ENCODE measurements at places on chromosomes 5 and 9. TPM values are rescaled to one million over a fixed set of nuclear protein-coding genes. Genes with fewer than 3 reads are reported as not detected.

DNA sequence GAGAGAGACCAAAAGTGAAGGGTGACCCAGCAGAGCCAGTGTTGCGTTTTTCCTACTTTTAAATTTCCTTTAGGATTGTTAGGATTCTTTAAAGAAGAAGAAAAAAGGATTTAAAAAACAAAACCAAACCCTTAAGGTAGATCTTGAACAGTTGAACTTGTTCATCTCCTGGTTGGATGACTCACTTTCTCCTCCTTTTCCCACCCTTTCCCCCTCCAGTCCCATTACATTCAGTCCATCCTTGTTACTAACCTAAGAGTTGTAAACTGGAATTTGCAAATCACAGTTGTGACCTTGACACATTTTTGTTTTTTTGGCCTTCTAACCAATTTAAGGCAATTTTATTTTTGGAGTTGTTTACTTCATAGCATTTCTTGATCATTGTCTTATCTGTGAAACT, 289.2 kb downstream of the ARHGAP26 start:
- no peak overlapping the region for H3K4me3 ChIP-seq
- H3K4me1 ChIP-seq = peaks cover 62% of the 10 kb centered on the region
- no peak overlapping the region for H3K27ac ChIP-seq
- H3K36me3 ChIP-seq = no peaks in the 10 kb centered on the region
- no peak for DNase-seq

- H3K27ac ChIP-seq = peak overlapping the region; percentile 89
- no peak overlapping the region for H3K4me3 ChIP-seq
- peaks cover 3% of the 10 kb centered on the region for H3K27me3 ChIP-seq
- H3K4me1 ChIP-seq = peaks cover 45% of the 10 kb centered on the region
- no peaks in the 10 kb centered on the region for H3K36me3 ChIP-seq
Observed at GRCh38 chr5:136104306-136104965, 28.2 kb upstream of the SMAD5 start.

GRCh38 chr9:16515207-16515606, 355.3 kb downstream of the BNC2 start:
- H3K27me3 ChIP-seq = no peaks in the 10 kb centered on the region
- DNase-seq = no peak
- no peaks in the 10 kb centered on the region for H3K36me3 ChIP-seq
- peak overlapping the region; percentile 42 for H3K4me3 ChIP-seq
- peaks cover 49% of the 10 kb centered on the region for H3K4me1 ChIP-seq
- H3K27ac ChIP-seq = peak overlapping the region; percentile 91

SPATA6L gene
- 5.5 TPM for total RNA-seq

TTF1 gene
- total RNA-seq = 15.6 TPM

RORB gene
- total RNA-seq = 0.43 TPM

- H3K27me3 ChIP-seq = no peaks in the 10 kb centered on the region
- peaks cover 22% of the 10 kb centered on the region for H3K36me3 ChIP-seq
- no peak overlapping the region for H3K27ac ChIP-seq
Observed at GRCh38 chr5:179870403-179870903, 11.8 kb upstream of the MRNIP start.

DNA sequence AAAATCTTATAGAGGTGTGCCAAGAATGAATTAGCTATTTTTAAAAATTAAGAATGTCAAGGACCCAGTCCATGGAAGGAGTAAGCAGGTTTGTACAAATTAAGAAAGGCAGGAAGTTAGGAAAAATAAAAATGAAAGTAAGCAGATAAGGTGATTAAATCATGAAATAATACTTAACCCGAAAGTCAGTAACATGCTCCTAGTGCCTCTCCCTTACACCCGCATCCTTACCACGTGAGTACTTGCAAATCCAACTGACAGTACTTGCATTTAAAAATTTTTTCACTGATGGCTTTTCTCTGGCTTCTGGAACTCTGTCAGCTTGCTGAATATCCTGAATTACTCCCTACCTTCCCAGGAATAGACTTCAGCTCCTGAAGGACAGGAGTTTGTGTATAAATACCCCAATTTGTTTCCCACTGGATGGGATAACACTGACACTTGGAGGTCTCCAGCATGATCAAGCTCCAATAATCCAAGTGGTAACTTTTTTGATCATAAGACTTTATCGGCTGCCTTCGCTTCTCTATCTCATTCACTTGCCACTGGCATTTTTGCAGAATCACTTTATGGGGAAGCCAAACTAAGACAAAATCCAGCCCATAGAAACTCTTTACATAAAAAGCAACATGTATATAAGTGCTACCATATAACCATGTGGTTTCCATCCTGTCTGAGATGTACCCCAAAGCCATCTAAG, 41.6 kb upstream of the RICTOR start:
- H3K36me3 ChIP-seq = no peaks in the 10 kb centered on the region
- DNase-seq = no peak
- no peak overlapping the region for H3K4me3 ChIP-seq

- no peak for DNase-seq
- peaks cover 64% of the 10 kb centered on the region for H3K4me1 ChIP-seq
- peak overlapping the region; percentile 92 for H3K27ac ChIP-seq
- no peaks in the 10 kb centered on the region for H3K27me3 ChIP-seq
- peaks cover 16% of the 10 kb centered on the region for H3K36me3 ChIP-seq
Observed at GRCh38 chr5:68455216-68455615, 239.7 kb downstream of the PIK3R1 start.

- no peak overlapping the region for H3K4me3 ChIP-seq
- H3K4me1 ChIP-seq = no peaks in the 10 kb centered on the region
Observed at GRCh38 chr5:14341571-14342230, 198.6 kb downstream of the TRIO start.

DNA sequence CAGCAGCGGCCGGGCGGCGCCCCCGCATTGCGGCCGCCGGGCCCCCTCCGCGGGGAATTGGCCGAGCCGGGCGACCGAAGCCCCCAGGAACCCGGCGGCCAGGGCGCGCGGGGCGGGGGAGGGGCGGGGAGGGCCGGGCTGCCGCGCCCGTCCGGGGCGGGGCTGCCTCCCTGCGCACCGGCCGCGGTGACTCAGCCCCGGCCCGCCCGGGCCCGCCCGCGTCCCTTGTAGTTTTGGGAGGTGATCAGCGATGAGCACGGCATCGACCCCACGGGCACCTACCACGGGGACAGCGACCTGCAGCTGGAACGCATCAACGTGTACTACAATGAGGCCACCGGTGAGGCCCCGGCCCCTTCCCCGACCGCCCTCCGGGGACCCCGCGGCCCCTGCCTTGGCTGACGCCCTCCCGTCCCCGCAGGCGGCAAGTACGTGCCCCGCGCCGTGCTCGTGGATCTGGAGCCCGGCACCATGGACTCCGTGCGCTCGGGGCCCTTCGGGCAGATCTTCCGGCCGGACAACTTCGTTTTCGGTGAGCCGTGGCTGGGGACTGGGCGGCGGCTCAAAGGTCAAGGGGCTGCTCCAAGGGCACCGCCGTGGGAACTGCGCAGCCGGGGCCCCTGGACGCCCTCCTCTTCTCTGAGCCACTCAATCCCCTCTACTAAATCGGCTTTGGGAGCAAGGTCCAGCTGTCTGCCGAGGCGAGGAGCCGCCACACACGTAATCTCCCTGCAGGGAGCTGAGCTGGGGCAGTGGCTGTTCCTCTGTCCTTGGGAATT, 592 bp downstream of the TUBB4B start:
- no peaks in the 10 kb centered on the region for H3K27me3 ChIP-seq
- no peak for DNase-seq
- peaks cover 12% of the 10 kb centered on the region for H3K36me3 ChIP-seq
- H3K4me1 ChIP-seq = peaks cover 24% of the 10 kb centered on the region
- peak overlapping the region; percentile 73 for H3K27ac ChIP-seq
- peak overlapping the region; percentile 89 for H3K4me3 ChIP-seq

GRCh38 chr9:128494108-128494745, 10.3 kb upstream of the GLE1 start:
- DNase-seq = no peak
- H3K27me3 ChIP-seq = no peaks in the 10 kb centered on the region
- H3K4me1 ChIP-seq = no peaks in the 10 kb centered on the region
- no peak overlapping the region for H3K4me3 ChIP-seq
- peaks cover 19% of the 10 kb centered on the region for H3K36me3 ChIP-seq

DNA sequence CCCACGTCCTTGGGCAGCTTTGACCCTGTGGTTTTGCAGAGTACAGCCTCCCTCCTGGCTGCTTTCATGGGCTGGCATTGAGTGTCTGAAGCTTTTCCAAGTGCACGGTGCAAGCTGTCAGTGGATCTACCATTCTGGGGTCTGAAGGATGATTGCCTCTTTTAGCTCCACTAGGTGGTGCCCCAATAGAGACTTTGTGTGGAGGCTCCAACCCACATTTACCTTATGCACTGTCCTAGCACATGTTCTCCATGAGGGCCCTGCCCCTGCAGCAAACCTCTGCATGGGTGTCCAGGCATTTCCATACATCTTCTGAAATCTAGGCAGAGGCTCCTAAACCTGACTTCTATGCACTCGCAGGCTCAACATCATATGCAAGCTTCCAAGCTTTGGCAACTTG, 644.2 kb upstream of the CDH9 start:
- peaks cover 11% of the 10 kb centered on the region for H3K36me3 ChIP-seq
- DNase-seq = no peak
- H3K27ac ChIP-seq = no peak overlapping the region
- no peak overlapping the region for H3K4me3 ChIP-seq

- DNase-seq = no peak
- H3K4me1 ChIP-seq = peaks cover 41% of the 10 kb centered on the region
- no peak overlapping the region for H3K4me3 ChIP-seq
- H3K36me3 ChIP-seq = no peaks in the 10 kb centered on the region
Observed at GRCh38 chr5:40226906-40227305, 452.8 kb upstream of the PTGER4 start.

DNA sequence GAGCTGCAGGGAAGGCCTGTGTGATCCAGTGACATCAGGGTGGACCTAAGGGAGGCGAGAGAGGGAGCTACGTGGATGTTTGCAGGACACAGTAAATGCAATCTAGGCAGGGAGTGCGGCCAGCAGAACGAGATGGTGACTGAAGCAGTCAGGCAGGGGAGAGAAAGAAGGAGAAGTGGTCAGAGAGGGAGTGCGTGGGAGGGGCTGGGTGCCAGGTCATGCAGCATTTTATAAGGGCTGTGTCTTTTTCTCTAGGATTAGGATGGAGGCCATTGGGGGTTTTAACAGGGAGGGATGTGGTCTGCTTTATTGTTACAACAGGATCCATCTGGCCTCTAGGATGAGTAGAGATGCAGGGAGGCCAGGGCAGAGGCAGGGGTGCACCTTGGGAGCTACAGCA, 80.4 kb downstream of the DCP2 start:
- peaks cover 8% of the 10 kb centered on the region for H3K36me3 ChIP-seq
- peaks cover 2% of the 10 kb centered on the region for H3K27me3 ChIP-seq
- H3K4me1 ChIP-seq = peaks cover 39% of the 10 kb centered on the region
- H3K4me3 ChIP-seq = no peak overlapping the region

DNA sequence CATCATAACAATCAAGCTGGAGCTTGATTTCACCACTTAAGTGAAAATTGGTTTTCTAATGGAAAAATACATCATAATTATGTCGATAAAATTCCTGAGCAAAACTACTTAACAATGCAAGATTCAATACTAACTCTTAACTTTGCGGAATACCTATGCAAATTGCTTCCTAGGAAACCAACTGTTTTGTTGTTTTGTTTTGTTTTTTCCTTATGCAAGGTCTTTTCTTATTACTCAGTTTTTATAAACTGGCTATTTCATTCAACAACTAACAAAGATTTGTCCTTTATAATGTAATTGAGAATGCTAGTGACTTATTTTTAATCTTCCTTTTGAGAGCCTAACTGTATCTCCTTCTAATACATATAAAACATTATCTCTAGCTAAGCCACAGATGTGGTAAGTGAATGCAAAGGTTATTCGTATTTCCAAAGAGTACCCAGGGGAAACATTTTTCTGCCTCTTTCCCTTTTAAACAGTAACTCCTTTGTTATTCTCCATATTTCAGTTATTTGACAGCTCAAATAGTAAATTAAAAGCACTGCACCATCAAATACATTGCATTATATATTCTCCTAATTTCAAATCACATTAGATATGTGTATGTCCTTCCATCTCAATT, 609.4 kb downstream of the SLCO4C1 start:
- H3K4me3 ChIP-seq = no peak overlapping the region
- no peaks in the 10 kb centered on the region for H3K4me1 ChIP-seq
- no peaks in the 10 kb centered on the region for H3K36me3 ChIP-seq

DNA sequence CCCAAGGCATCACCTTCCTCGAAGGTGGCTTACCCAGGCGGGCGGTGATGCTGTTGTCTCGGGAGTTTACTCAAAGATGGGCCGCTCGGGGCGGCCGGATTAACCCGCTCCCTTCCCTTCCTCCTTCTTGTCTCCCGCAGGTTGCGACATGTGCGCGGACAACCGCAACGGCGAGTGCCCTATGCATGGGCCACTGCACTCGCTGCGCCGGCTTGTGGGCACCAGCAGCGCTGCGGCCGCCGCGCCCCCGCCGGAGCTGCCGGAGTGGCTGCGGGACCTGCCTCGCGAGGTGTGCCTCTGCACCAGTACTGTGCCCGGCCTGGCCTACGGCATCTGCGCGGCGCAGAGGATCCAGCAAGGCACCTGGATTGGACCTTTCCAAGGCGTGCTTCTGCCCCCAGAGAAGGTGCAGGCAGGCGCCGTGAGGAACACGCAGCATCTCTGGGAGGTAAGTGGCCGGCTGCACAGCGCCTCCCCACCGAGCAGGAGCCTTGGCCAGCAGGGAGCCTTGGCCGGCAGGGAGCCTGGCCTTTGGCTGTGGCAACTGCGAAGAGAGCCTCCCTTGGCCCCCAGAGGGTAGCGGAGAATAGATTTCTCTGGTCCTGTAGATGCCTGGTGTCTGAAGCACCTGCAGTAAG, 10.6 kb downstream of the PRDM6 start:
- H3K27me3 ChIP-seq = peaks cover 66% of the 10 kb centered on the region
- H3K36me3 ChIP-seq = peaks cover 8% of the 10 kb centered on the region
- peak overlapping the region; percentile 73 for H3K4me3 ChIP-seq
- H3K4me1 ChIP-seq = peaks cover 41% of the 10 kb centered on the region
- H3K27ac ChIP-seq = no peak overlapping the region

TICAM2 gene
- total RNA-seq = 1.6 TPM

DNA sequence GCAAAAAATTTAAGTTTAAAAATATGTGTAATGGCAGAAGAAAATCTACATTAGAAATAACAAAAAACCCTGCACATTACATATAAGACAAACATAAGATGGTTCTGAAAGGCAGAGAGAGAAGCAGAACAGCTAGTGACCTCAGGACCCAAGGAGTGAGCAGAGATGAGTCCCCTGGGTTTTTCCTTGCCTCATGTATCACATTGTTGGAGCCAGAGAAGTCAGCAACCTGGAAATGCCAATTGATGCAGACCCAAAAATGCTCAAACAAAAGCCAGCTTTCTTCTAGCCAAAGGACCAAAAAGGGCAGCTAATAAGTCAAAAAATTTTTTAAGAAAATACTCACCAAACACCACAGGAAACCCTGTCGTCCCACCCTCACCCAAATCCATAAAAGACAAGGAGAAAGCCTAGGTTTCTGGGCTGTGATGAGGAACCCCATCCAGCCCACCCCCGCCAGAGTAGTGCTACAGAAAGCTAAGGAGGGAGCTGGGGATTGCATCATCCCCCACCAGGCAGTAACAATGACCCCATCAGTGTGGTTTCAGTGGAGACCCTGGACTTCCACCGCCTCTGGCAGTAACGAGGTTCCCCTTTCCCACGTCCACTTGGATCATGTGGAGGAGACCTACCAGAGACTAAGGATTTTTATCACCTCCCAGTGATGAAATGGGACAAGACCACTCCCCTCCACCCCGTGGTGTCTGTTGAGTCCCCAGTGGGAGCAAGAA, 17.6 kb downstream of the DENND1A start:
- no peak for DNase-seq
- no peaks in the 10 kb centered on the region for H3K27me3 ChIP-seq
- H3K4me1 ChIP-seq = no peaks in the 10 kb centered on the region
- peaks cover 18% of the 10 kb centered on the region for H3K36me3 ChIP-seq
